ENCODE measurements at places on chromosomes 5 and 9.

DNA sequence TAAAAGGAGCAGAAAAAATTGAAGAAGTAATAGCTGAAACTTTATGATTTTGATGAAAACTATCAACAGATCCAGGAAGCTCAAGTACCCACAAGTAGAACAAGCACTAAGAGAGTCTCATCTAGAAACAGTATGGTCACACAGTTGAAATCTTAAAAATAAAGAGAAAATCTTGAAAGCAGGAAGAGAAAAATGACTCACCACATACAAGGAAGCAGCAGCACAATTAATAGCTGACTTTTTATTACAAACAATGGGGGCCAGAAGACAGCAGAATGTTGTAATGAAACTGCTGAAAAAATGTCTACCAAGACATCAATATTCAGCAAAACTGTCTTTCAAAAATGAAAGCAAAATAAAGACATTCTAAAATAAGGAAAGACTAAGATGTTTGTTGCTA, 1108.3 kb upstream of the DMAC1 start:
- DNase-seq = no peak

- peak; percentile 96 for DNase-seq
Measured at GRCh38 chr9:93134015-93134739, at the start of gene NINJ1. Gene NINJ1, minus strand, starts transcription at chr9:93134251. Its CDS starts 34 bp downstream, at chr9:93134217.

GRCh38 chr9:78115073-78115472, 83.5 kb upstream of the GNAQ start:
- no peak for DNase-seq

DNA sequence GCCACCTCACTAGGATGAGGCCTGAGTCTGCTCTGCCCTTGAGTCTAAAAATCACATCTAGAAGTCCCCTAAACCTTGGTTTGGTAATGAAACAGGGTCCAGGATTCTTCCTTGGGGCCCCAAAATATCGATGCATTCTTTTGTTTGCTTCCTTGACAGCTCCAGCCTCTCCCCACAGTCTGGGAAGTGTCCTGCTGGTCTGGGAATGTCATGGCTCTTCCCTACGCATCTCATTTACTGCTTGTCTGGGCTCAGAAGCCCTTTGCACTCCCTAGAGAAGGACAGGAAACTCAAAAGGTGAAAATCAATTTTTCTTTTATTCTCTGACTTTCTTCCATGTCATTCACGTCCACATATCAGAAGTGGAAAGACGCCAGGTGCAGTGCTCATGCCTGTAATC, 115.8 kb downstream of the DRD1 start:
- no peak for DNase-seq

- DNase-seq = peak; percentile 51
Measured at GRCh38 chr5:69271376-69271775, 36.7 kb downstream of the CDK7 start.

DNA sequence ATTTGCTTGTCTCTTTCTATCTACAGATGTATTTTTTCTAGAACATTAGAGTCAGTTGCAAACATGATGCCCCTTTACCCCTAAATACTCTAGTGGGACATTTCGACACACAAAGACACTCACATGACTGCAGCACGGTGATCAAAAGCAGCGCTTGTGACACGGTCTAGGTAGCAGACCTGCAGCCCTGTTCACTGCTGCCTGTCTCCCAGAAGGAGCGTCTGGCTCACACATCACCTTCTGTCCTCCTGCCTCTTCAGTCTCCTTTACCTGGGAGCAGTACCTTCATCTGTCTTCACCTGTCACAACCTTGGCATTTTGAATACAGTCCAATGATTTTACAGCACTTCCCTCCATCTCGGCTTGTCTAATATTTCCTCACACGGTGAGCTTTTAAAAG, 51.9 kb upstream of the SH3PXD2B start:
- DNase-seq = no peak
